ENCODE measurements at places on chromosomes 5 and 9.

- DNase-seq = no peak
Observed at GRCh38 chr9:81874931-81875330, 53.3 kb upstream of the SPATA31D4 start.

DNA sequence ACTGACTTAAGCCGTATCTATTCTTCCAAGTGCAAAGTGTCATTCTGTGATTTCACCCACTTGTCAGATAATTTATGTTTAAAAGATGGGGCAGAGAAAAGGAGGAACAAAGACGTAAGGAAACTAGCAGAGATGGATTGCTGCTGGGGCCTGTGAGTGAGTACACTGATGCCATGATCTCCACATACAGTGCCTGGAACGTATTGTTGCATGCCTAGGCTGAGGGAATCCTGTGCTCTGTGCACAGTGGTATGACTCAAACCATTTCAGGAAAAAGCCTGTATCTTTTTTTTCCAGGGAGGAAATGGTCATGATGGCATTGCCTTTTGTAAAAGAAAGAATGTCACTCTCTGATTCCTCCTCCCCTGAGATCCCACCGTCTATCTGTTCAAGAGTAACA is 359.5 kb upstream of the ADAMTS16 start:
- no peak for DNase-seq

DNA sequence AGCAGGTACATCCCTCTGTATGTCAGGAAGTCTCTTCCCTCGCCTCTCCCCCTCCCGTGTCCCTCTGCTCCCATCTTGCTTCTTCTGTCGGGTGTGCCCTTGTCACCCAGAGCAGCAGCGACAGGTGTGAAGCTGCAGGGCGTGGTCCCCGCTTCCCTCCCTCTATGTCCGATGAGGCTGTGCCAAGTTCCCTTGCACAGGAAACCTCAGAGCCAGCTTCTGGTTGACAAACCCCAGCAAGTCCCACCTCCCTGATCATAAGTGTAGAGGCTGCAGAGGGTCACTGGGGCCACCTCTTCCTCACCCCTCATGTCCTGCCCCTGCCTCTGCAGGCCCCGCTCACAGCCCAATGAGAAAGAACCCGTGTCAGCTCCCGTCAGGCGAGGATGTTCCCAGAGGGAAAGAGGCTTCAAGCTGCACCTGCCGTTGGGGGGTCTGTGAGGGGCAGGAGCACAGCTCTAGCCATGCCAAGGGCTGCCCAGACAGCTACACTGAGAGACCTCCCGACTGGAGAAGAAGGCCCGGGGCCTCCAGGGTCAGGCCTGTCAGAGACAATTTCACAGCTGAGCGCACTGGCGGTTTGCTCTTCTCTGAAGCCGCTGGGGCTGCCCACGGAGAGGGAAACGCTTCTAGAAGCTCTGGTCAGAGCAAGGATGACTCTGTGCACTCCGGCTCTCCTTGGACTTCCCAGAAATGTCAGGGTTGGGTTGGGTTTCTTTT is 73.3 kb downstream of the AK8 start:
- DNase-seq = no peak

DNA sequence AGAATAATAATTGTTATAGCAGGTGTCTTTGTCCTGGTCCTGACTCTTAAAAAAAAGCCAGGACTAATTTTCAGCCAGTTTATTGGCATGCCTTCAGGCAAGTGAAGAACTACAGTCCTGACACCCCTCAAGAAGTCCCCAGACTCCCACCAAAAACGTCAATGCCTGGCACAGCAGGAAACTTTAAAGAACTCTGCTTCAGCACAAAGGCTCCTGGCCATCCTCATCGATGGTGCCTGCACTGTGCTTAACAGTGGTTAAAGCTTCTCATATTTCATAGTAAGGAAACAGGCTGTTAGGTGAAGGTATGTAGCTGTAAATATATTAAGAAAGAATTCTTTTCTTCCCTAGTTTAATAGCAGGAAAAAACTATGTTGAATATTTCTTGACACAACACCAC is 280.1 kb upstream of the PUM3 start:
- DNase-seq = no peak

DNA sequence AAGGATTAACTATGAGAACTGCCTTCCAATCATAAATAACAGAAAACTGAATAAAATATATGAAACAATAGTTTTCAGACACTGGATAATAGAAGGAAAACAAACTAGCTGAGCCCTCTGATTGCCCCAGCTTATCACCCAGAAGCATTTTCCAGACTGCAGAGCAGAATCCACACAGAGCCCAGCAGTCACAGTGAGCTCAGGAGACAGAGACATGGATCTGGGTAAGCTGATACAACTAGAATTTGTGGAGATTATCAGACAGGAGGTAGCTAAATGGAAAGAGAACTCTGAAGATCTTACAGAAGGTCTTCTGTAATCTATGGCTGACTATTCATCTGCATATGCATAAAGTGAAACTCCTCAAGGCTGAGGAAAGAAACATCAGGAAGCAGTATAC is 128.8 kb downstream of the NR2F1-AS1 start:
- no peak for DNase-seq

- no peak for DNase-seq
Observed at GRCh38 chr9:115165233-115165632, 47.3 kb upstream of the TNC start.

DNA sequence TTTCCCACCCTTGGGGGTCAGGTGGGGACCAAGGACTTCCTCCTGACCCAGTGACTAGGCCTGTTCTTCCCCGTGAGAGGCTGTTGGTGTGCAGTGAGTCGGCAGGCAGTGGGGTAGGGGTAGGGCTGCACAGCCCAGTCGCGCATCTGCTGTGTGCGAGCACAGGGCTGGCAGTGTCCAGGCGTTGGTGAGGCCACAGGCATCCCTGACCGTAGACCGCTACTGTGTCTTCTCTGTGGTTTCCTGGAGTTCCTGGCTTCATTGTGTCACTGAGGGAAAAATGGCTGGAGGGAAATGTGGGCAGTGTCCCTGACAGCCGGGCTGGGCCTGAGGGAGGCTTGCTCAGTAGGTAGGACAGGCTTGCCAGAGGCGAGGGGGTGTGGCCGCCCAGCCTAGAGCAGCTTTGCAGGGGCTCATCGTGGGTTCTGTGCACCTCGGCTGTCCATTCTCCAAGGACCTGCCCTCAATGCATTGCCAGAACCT is 95.4 kb downstream of the CACNA1B start:
- no peak for DNase-seq

GRCh38 chr5:113000466-113000865 is 23.9 kb downstream of the DCP2 start:
- no peak for DNase-seq

- no peak for DNase-seq
Observed at GRCh38 chr5:177295924-177296323, 7.6 kb downstream of the RAB24 start.

GRCh38 chr5:124919076-124919475 is 172.6 kb upstream of the ZNF608 start:
- no peak for DNase-seq

GRCh38 chr5:93274291-93274690 is 306.7 kb downstream of the NR2F1-AS1 start:
- DNase-seq = no peak

GRCh38 chr9:33082538-33083326 is 6.3 kb upstream of the SMU1 start:
- DNase-seq = no peak

GRCh38 chr5:9712506-9712905 is 82.4 kb upstream of the TAS2R1 start:
- no peak for DNase-seq

DNA sequence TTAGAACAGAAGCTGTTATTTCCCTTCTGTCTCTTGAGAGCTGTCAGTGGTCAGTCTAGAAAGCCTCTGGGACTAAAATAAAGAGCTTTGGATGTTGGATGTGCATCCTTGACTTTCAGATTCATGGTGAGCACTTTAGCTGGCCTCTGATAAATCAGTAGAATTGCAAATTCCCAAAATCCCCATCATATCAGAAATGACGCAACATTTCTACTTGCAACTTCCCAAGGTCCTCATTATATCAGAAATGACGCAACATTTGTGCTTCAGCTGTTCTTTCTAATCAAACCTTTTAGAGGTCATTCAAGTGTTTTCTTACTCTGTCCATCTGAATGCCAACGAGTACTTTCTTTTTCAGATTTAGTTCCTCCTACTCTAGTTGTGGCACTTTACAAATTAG is 167.3 kb upstream of the MOCS2 start:
- DNase-seq = no peak

GRCh38 chr5:147483961-147484707 is 25.7 kb downstream of the DPYSL3 start:
- DNase-seq = no peak
